Vagina (tissue), 2 donors: ENCODE measurements at places on chromosomes 5 and 9. TPM values are rescaled to one million over a fixed set of nuclear protein-coding genes. Genes with fewer than 3 reads are reported as not detected.

DNA sequence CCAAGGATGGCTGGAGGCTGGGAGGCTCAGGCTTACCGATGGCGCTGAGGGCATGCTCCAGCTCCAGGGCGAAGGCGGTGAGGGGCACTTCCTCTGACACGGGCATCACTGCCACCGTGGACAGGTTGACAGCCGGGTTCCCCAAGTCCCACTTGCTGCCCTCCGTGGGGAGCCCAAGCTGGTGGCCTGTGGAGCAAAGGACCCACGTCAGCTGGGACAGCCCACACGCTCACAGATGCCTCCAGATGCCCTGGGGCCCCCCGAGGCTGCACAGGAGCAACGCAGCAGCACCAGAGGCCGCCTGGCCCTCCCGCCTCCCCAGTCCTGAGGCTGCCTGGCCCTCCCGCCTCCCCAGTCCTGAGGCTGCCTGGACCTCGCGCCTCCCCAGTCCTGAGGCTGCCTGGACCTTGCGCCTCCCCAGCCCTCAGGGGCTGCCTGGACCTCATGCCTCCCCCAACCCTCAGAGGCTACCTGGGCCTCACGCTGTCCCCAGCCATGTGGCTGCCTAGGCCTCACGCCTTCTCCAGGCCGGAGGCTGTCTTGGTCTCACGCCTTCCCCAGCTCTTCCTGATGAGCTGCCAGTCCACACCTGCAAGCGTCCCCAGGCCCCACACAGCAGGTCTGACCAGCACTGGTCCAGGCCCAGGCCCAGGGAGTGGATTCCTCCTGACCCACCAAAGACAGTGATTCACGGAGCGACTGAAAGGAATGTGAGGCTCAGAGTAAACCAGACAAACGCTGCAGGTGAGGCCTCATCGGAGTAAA lies 25.6 kb upstream of the NSMF start:
- DNase-seq: no peak

DNA sequence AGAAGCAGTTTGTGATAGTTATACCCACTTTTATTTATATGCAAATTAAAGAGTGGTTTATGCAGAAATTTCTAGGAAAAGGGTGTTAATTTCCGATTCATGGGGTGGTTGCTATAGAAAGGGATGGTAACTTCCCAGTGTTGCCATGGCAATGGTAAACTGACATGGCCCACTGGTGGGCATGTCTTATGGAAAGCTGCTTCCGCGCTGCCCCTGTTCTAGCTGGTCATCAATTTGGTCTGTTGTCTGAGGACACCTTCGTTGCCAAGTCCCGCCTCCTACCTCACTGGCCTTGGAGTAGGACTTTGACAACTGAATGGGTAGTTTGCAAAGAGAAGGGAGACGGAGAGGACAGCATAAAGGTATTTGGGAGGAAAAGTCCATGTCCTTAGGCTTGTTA lies 74.0 kb upstream of the SMIM23 start:
- no peak for DNase-seq

DNA sequence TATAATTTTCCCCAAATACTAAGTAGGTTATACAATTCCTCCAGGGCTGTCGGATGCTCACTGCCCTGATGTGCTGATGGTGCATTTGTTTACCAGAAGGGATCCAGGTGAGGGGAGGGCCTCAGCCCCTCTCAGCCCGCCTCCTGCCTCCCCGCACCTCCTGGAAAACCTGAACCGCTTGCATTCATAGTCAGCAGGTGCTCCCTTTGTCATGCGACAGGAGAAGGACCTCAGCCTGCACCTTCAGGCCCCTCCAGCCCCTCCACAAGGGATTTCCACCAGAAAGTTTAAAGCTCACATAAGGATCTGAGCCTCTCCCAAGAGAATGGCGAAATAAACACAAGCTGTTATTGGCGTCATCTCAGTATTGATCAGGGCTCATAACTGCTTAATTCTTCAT lies 36.5 kb upstream of the NTNG2 start:
- no peak for DNase-seq

DNA sequence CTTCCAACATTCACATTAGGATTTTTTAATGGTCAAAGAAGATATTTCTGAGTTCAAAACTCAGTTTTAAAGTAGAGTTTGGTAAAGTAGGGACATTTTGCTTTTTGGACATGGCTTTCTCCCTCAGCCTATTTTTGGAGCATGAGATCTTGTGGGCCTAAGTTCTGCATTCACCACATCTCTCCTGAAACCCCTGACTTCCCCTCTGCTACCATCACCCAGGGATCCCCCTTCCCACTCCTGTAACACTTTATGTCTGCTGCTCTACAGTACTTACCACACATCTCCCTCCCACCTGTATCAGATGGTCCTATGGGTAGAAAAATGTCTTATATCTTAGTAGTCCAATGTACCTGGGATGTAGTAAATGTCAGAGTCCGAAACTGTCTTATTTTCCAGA lies 48.2 kb upstream of the JAK2 start:
- no peak for DNase-seq

DNA sequence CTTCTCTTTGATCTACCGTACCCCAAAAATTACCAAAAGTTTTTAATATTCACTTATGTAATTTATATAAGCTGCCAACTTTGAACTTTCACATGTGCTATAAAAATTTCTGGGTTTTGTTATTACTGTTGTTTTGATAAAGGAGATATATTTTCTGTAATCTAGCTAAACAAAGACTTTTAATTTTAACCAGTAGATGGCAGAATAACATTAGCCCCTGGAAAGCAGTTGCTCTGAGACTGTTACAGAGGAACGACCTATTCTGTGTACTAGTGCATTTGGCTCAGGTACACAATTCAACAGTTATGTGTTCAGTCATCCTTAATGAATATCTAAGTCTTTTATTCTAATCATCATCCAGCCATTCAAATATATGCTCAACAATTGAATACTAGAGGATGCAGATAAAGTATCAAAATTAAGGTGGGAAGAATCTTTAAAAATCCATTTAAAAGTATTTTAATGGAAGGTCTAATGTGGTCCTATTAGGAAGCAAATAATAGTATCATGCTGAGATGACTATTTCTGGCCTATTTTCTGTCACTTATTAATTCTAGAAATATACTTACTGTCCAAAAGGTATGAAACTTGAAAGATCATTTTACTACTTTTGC lies 8.6 kb downstream of the KLHL9 start:
- DNase-seq: no peak

GRCh38 chr9:36676778-36677485 lies 104.2 kb downstream of the MELK start:
- no peak for DNase-seq

- no peak for DNase-seq
These were observed 6.3 kb downstream of the NR2F1-AS1 start for GRCh38 chr5:93574491-93575305.

DNA sequence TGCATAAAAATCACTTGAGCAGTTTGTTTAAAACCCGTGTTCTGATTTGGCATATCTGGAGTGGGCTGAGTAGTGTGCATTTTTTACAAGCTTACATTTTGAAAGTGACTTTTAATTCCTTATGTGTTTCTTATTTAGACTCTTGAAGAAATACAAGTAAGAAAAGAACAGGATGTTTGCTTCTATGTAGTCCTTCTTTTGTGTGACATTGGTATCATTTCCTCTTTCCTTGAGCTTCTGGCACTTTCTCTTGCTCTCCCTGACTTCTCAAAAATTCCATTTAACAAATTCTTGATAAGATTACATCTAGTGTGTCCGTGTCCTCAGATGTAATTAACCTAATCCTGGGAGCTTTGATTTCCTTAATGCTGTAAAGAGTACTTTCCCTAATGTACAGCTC lies 12.5 kb downstream of the GARNL3 start:
- no peak for DNase-seq

DNA sequence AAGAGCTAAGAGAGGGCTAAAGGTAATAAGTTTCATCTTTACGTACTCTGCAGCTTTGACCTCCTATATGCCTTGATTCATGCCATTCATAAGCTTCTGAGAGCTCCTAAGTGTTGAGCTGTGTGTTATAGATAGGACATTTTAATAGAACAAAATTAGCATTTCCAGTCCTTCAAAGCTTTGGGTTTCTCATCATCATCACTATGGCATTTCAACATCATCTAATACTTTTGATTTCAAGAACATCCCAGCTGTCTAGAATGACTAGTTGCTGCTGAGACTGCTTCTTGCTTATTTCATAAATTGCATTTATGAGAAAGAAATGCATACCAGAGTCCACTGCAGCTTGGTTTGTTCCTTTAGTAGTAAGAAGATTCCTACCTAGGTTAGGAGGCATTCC lies 201.7 kb downstream of the SGCD start:
- DNase-seq: no peak

Gene CENPK
- total RNA-seq: 3.4 TPM

Gene GGTA1
- total RNA-seq: 18.4 TPM

Gene DNAI1
- total RNA-seq: not detected
